ENCODE measurements at places on chromosomes 4 and X. TPM values are rescaled to one million over a fixed set of nuclear protein-coding genes. Genes with fewer than 3 reads are reported as not detected.

- no peaks in the 10 kb centered on the region for H3K36me3 ChIP-seq
- H3K27ac ChIP-seq, result peak overlapping the region; percentile 84
- DNase-seq, result no peak
- no peaks in the 10 kb centered on the region for H3K27me3 ChIP-seq
- peaks cover 54% of the 10 kb centered on the region for H3K4me1 ChIP-seq
Measured at GRCh38 chr4:86935566-86935852, 698 bp downstream of the AFF1 start.

The PFKFB1 gene
- total RNA-seq, result 0.78 TPM

GRCh38 chr4:86036736-86037135, 323.1 kb downstream of the MAPK10 start:
- no peaks in the 10 kb centered on the region for H3K27me3 ChIP-seq
- no peak overlapping the region for H3K27ac ChIP-seq
- no peaks in the 10 kb centered on the region for H3K4me1 ChIP-seq
- H3K4me3 ChIP-seq, result no peak overlapping the region
- no peak for DNase-seq

DNA sequence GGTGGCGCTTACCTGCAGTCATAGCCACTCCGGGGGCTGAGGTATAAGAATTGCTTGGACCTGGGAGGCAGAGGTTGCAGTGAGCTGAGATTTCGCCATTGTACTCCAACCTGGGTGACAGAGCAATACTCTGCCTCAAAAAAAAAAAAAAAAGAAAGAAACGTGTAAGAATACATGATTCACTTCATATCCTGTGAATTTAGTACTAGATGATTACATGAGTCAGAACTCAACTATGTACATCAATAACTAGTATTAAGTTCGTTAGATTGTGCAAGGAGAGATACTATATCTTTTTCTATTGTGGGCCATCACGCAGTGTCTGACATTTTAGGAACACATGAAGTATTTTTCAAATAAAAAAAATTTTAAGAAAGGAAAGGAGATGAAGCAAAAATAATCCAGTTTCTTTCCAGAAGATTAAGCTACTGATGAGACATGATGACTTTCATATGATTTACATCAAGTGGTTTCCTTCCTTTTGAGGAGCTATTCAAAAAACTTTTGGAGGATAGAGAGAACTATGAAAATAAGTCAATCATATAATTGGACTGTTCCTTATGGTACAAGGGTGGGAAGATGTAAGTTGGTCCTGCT, 64.7 kb upstream of the EXOC1L start:
- no peaks in the 10 kb centered on the region for H3K27me3 ChIP-seq
- no peak for DNase-seq
- no peak overlapping the region for H3K27ac ChIP-seq
- H3K4me1 ChIP-seq, result no peaks in the 10 kb centered on the region

DNA sequence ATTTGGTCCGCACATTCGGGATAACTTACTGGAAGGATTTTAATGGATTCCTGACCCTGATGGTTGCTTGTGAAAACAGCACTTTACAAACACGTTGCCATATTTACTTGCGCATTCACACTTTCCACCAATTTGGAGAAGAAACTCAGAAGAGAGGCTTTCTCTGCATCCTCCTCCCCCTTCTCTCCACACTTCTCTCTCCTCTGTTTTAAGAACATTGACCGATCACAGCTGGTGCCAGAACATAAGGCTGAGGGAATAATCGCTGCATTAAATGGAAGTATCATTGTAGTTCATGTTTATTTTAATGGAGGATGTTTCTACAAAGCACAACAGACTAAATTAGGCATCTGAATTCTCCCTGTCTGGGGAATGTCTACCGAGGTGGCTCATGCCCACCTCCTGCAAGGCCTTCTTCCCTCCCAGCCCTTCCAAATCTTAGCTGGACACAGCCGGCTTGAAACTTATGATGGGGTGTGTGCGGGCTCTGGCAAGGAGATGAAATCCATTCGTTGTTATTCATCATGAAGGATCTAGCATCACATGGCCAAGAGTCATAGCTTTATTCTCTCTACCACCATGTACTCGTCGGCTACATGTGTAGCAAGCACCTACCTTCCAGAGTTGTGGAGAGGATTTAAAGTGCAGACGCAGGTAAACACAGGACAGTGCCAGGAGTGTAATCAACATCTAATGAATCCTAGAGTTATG, 204.1 kb downstream of the LDB2 start:
- no peak for DNase-seq
- no peaks in the 10 kb centered on the region for H3K36me3 ChIP-seq
- H3K4me1 ChIP-seq, result no peaks in the 10 kb centered on the region
- no peaks in the 10 kb centered on the region for H3K27me3 ChIP-seq

- H3K4me1 ChIP-seq, result no peaks in the 10 kb centered on the region
- H3K36me3 ChIP-seq, result no peaks in the 10 kb centered on the region
- H3K4me3 ChIP-seq, result no peak overlapping the region
- H3K27me3 ChIP-seq, result no peaks in the 10 kb centered on the region
- no peak for DNase-seq
- H3K27ac ChIP-seq, result no peak overlapping the region
Measured at GRCh38 chr4:73780834-73781233, 40.5 kb downstream of the CXCL8 start.

- no peaks in the 10 kb centered on the region for H3K27me3 ChIP-seq
- no peaks in the 10 kb centered on the region for H3K4me1 ChIP-seq
- H3K4me3 ChIP-seq, result no peak overlapping the region
- H3K36me3 ChIP-seq, result no peaks in the 10 kb centered on the region
Measured at GRCh38 chr4:65393078-65393477, 277.2 kb downstream of the EPHA5 start.

- H3K4me3 ChIP-seq, result no peak overlapping the region
- H3K27me3 ChIP-seq, result no peaks in the 10 kb centered on the region
- no peaks in the 10 kb centered on the region for H3K4me1 ChIP-seq
- no peaks in the 10 kb centered on the region for H3K36me3 ChIP-seq
Measured at GRCh38 chr4:189785257-189785656, 155.4 kb upstream of the FRG1 start.

- peak overlapping the region; percentile 89 for H3K27ac ChIP-seq
- H3K4me1 ChIP-seq, result peaks cover 98% of the 10 kb centered on the region
- peak overlapping the region; percentile 48 for H3K4me3 ChIP-seq
Measured at GRCh38 chr4:40238700-40239548, 42.1 kb downstream of the RHOH start.

The NR3C2 gene
- 46.0 TPM for total RNA-seq

GRCh38 chrX:121863976-121864375, 816.6 kb downstream of the GLUD2 start:
- H3K4me3 ChIP-seq, result no peak overlapping the region
- no peaks in the 10 kb centered on the region for H3K4me1 ChIP-seq
- no peaks in the 10 kb centered on the region for H3K36me3 ChIP-seq

The SHROOM2 gene
- total RNA-seq, result not detected

GRCh38 chrX:100379388-100379986, 30.6 kb downstream of the PCDH19 start:
- no peaks in the 10 kb centered on the region for H3K27me3 ChIP-seq
- no peaks in the 10 kb centered on the region for H3K36me3 ChIP-seq
- no peak overlapping the region for H3K4me3 ChIP-seq
- no peak overlapping the region for H3K27ac ChIP-seq
- DNase-seq, result no peak
